ENCODE measurements at places on chromosomes 4 and X.

- no peak for DNase-seq
These were observed 161.7 kb downstream of the AFAP1 start for GRCh38 chr4:7777871-7778509.

DNA sequence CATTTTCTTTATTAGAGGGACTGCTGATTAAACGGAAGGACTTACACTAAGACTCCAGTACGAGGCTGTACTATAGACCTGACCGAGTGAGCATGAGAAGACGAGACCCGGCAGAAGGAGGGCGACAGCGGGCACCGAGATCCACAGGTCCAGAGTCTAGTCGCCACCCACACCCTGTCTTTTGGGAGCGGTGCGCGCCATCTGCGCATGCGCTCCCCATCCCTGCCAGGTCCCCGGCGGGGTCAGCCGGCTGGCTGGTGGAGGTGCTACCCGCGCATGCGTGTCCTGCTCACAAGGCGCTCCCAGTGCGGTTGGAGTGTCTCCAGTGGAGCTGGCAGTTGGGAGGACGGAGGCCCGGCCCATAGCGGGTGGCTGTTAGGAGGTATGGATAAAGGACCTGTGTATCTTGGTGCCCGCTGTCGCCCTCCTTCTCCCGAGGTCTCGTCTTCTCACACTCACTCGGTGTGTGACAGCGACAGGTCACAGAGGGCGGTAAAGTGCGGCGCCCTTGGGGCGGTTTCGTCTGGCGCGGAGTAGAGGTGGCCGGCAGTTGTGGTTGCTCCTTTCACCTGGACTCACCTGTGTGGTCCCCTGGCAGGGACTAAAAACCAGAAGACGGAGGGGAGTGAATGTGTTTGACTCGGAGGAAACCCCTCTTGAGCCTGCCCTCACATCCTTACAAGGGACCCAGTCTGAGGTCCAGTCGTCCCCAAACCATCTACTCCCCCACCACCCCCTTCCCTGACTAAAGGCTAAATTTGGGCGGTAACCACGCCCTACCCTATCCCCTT, 7.6 kb upstream of the HSD17B10 start:
- peak; percentile 72 for DNase-seq

DNA sequence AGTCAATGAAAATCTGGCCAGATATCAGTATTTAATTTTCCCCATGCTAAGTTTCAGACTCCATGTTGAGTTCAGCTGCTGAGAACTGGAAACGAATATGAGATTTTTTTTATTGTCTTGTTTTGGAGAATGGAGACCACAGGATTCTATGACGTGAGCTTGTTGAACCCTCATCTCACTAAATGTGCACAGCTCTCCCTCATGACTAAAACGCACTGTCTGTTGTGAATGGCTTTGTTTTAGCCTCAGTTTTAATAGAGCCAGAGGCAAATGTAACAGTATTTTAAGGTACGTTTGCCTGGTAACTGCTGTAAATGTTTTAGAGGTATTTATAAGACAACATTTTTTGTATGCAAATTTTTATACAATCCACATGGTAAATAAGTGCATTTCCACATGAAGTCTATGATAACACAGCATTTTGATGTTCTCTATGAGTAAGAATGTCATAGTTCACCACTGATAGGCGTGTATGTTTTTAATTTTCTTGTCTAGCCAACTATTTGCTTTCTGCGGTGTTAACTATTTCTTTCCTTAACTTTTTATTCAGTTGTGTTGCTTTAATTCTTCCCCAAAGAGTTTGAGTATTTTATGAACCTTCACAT, 1159.3 kb upstream of the TENM3 start:
- no peak for DNase-seq

DNA sequence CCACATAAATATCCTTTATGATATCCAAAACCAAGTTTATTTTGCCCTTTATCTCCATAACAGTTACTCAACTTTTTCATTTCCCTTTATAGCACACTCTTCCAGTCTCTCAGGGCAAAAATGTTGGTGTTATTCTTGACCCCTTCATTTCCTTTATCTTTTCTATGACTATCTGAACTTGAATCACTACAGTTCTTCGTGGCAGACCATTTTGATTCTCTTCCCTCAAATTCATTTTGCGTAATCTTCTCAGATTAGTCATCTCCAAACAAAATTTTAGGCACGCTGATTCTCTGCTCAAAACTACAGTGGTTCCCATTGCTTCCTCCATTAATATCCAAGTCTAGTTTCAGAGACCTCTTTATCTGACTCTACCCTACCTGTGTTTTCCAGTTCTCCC, 26.1 kb downstream of the RUFY3 start:
- no peak for DNase-seq

DNA sequence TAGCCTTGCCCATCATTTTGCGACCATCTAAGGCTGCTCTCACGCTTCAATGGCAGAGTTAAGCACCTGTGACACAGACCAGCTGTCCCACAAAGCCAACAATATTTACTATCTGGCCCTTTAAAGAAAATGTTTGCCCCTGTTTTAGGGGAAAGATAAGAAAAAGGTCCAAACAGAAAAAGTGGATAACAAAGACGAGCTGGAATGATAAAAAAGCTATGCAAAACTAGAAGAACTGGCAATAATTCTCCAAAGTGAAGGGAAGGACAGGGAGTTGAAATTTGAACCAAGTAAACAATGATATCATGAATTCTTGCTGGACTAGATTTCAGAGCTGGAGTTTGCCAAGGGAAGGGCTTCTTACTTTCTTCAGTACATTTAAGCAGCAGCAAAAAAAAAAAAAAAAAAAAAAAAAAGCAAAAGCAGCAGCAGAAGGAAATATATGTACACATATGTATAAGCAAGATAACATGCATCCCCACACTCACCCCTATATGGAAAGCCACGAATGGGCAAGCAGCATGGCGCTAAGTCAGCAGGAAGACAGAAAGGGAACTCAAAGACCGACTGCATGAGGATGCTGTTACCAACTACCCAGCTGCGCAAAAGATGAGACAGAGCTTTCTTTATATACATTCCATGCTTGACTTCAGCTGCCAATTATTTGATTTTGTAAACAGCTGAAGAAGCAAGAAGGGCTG, 12.5 kb downstream of the TRAPPC2 start:
- DNase-seq: no peak

Data from activated T-cell treated with anti-CD3 and anti-CD28 coated beads, Interleukin-2, amount 50 U/mL, for 1 hour (primary cell).